ENCODE measurements at places on chromosomes 5 and 9.

GRCh38 chr9:32705059-32705458 is 69.6 kb upstream of the TAF1L start:
- no peak for DNase-seq

GRCh38 chr9:113618836-113619490 is 155.4 kb downstream of the RGS3 start:
- DNase-seq: no peak

DNA sequence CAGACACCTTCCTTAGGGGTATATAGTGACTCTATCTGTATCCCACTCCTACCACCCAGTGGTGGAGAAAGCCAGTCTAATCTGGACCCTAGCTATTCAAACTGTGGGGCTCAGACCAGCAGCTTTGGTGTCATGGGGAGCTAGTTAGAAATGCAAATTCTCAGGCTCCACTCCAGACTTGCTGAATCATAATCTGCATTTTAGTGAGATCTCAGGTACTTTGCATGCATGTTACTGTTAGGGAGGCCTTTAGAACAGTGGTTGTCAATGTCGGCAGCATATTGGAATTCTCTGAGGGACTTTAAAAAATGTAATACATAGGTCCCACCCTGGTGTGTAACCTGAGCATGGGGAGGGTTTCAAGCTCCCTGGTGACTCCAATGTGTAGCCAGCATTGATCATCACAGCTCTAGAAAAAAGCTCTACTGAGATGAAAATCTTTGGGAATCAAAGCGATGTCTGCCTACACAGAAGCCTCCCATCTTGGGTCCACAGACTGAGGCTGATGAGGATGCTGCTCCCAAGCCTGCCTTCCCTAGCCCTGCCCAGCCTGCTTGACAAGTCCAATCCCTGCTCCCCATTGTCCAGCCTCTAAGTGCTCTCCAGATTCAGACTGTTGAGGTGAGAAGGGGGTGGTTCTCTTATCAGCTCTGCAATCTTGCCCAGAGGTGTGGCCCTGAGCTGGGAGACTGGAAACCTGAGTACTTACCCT is 11.9 kb upstream of the GM2A start:
- DNase-seq: no peak

GRCh38 chr9:91882627-91883026 is 67.4 kb downstream of the ROR2 start:
- DNase-seq: no peak

- DNase-seq: no peak
These were observed 226.9 kb downstream of the IRX2 start for GRCh38 chr5:2524620-2525019.

DNA sequence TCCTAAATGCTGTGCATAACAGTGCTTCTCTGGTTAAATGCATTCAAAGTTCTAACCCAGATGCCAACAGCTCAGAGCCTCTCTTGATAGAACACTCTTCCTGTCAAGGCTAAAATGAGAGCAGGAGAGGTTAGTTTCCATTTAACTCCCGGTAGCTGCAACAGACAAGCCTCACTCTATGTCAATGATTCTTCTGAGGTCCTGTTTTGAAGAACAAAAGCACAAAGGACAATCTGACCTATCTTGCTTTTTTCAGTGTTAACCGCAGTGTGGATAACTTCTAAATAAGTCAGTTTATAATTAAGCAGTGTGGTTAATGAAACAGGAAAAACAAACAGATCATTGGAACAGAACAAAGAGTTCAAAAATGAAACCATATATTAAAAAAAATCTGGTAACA is 80.7 kb downstream of the ANKRD55 start:
- DNase-seq: no peak

DNA sequence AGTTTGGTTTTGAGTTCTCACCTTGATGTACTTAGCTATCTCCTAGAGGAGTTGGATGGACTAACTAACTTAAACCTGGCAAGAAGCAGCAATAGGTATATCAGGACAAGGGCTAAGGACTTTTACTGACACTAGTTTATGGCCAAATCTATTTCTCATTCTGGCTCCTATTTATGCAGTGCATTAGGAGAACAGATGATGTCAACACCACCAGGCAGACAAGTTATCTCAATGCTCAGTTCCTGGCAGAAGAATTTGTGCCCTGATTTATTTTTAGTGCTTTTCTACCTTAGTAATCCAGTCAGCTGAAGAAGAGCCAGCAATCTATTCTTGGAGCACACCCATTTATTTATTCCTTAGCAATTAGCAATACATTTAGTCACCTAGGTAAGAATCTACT is 30.7 kb upstream of the MYOT start:
- no peak for DNase-seq

DNA sequence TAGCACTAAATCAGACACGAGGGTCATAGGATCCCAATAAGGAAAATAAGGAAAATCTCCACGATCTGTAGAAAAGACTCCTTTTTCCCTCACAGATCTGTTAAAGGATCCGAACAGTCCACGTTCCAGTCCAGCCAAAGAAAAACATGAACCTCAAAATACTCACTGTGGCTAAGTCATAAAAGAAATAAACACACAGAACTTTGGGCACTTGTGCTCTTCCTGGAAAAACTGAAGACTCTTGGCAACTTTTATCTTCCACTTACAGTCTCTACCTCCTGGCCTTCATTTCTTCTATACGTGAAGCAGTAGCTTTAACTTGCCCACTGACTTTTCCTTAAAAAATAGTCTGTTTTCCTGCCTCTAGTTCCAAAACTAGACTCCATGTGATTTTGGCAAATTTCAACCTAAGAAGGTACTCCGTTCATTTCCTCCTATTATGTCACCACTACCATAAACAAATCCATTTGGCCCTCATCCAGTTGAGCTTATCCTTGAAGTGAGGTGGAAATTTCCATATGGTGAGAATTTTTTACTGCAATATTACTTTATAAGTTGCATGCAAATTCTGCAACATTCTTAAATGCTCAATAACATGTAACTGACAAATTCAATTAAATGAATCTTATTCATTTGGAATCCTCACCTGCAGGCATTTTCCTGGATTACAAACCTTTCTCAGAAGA is 5.3 kb upstream of the LHFPL2 start:
- DNase-seq: no peak

- no peak for DNase-seq
These were observed at the start of gene SLIT3 for GRCh38 chr5:169300468-169301385. SLIT3 (minus strand) TSS chr5:169301139; CDS start chr5:169300709, 430 bp downstream.

DNA sequence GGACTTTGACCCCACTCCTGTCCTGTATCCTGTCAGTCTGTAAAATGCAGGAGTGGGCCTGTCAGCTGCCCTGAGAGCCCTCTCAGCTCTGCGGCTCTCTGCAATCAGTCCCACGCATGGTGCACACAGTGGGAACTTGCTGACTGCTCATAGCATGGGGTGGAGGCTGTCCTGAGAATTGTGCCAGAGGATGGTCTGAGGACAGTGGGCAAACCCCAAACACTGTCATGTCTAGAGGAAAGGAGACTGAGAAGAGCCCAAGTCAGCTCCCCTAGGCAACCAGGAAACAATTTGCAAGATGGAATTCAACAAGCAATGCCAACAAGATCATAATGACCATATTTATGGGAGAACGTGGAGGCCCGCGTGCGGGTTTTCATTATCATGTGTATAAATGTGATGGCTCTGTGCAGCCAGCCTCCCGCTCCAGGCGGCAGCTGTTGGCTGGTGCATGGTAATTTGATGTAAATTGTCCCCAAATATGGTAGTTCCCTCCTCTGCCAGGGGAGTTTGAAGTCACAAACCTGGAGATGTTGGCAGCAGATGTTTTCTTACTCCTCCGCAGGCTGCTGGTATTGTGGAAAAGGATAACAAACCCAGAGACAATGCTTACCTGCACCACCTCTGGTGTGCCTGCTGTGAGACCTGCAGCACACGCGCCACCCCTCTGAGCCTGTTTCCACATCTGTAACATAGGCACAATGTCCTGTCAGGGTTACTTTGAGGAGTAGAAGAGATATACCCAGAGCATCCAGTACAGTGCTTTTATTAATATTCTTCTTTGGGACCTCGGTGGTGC is 39.8 kb upstream of the ALDH1B1 start:
- DNase-seq: no peak

DNA sequence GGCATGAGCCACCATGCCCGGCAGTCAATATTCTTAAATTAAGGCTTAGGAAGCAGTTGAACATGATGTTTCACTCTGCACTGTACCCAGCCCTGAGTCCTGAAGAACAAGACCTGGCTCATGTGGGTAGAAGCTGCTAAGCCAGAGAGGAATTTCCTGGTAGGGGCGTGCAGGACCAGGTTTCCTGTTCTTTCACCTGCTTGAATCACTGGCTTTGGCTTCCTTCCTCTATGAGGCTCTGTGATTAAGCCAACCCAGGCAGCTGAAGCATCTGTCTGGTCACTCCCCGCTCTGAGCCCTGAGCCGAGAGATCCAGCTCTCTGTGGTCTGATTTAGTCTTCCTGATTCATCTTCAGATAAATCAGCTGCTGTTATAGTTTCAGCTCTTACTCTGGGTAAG is 29.1 kb downstream of the CFAP77 start:
- no peak for DNase-seq

- no peak for DNase-seq
These were observed 99.4 kb upstream of the C9orf72 start for GRCh38 chr9:27672718-27673117.

DNA sequence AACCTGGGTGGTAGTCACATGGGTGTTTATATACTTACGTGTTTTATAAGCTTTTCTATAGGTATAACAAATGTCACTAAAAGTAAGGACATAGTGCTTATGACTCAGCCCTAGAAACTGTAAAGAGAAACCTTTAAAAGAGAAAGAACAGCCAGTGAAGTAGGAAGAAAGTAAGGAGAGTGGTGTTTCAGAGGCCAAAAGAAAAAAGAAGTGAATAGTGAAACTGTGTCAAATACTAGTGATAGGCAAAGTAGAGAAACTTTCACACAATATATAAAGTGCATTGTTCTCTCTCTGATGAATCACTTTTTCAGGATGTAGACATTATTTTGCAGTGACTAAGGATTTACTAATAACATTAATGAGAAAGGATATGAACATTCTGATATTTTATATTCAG is 74.2 kb upstream of the SUSD1 start:
- DNase-seq: no peak

GRCh38 chr5:112221128-112221527 is 197.9 kb downstream of the EPB41L4A start:
- no peak for DNase-seq

- DNase-seq: no peak
These were observed 18.5 kb downstream of the IFNA5 start for GRCh38 chr9:21286659-21287058.

DNA sequence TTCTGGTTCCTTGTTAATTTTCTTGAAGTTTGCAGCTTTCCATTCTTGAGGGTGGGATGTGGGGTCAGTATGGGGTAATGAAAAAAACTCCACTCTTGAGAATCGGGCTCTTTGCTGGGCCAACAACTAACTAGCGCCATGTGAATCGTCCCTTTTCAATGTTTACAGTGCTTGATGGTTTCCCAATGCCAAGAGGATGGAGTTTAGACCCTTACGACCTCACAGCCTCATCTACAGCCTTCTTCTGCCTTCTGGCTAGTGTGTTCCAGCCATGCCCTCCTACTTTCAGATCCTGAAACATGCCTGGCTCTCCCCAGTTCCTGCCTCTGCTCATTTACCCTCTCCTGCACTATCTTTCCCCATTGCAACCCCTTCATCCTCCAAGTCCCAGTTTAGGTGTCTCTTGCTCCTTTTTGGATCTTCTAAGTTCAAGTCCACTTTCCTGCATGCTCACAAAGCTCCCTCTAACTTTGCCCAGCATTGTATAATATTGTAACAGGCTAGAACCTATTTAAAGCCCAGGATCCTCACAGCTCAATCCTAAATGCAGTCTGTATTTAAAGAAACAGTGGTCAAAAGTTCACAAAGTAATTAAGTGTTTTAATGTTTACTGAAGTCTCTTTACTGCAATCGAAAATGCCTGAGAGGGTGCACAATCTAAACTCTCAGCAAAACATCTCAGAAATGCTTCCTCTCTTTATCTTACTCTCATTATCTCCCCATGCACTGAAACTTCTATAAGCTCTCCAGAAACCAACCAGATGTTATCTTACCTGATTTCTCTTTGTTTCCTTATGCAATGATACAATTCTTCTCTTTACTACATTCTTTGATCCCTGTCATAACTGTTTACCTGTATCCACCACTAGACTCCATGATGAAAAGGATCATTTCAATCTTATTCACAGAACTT is 20.6 kb upstream of the CAST start:
- DNase-seq: no peak

DNA sequence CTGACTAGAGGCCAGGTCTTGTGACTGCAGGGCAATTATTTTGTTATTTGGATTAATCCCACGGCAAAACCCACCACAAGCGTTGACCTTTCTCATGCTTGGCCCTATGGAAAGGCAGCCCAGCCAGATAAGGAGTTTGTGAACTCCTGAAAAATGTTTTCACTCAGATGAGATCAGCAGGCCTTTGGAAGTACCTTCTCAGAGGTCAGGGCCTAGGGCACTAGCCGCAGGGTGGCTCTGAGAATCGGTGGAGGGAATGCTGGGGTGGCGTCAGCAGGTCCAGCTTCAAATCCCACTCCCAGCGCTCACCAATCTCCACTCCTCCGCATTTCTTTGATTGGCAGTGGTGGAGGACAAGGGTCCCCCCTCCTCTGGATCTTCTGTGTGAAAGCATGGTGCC is 194.4 kb downstream of the GADD45G start:
- DNase-seq: no peak

DNA sequence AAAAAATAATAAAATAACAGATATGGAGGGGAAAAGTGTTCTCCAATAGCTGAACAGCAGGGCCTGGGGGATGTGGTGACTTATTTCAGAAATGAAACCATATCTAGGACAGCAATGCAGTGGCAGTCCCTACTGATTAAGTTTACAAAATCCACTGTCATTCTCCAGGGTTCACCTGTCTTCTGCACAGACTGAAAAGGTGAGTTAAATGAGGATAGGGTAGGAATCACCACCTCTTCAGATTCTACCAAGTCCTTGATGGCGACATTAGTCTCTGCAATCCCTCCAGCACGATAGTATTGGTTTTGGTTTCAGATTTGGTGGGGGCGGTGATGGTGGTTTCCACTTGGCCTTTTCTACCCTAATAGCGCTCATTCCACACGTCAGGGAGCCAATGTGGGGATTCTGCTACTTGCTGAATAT is 32.3 kb upstream of the NPM1 start:
- DNase-seq: no peak

GRCh38 chr5:57216714-57217113 is 42.9 kb downstream of the GPBP1 start:
- DNase-seq: no peak

GRCh38 chr5:178223196-178223773 is 9.3 kb downstream of the PHYKPL start:
- DNase-seq: no peak

- no peak for DNase-seq
These were observed 364.2 kb upstream of the RPS23 start for GRCh38 chr5:82642313-82642712.

DNA sequence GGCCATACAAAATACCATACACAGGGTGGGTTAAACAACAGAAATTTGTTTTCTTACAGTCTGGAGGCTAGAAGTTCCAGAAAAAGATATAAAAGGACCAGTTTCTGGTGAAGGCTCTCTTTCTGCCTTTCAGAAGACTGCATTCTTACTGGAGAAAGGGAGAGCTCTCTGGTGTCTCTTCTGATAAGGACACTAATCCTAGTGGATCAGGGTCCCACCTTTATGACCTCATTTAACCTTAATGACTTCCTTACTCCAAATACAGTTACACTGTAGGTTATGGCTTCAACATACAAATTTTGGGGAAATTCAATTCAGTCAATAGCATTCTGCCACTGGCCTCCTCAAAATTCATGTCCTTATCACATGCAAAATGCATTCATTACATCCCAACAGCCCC is 351.9 kb upstream of the POU5F2 start:
- no peak for DNase-seq
